ENCODE measurements at places on chromosomes 3 and 15. TPM values are rescaled to one million over a fixed set of nuclear protein-coding genes. Genes with fewer than 3 reads are reported as not detected.

The CHRM5 gene
- not detected for total RNA-seq

The LRRC49 gene
- 62.0 TPM for total RNA-seq

The LRRC3B gene
- total RNA-seq, result not detected

The TGM5 gene
- total RNA-seq, result not detected

The DZIP1L gene
- 6.6 TPM for total RNA-seq

The MUC20 gene
- 61.4 TPM for total RNA-seq

The FEZF2 gene
- not detected for total RNA-seq

The EPM2AIP1 gene
- total RNA-seq, result 6.2 TPM

The CCDC9B gene
- 13.6 TPM for total RNA-seq

The ISY1 gene
- total RNA-seq, result 27.7 TPM

The IL5RA gene
- total RNA-seq, result not detected

The VEPH1 gene
- 9.0 TPM for total RNA-seq

The TMEM44 gene
- 16.2 TPM for total RNA-seq

The TM4SF18 gene
- not detected for total RNA-seq

The MAP3K13 gene
- total RNA-seq, result 33.5 TPM

The P2RY12 gene
- not detected for total RNA-seq

The EFHB gene
- 0.33 TPM for total RNA-seq

The FRMD4B gene
- total RNA-seq, result 13.6 TPM

The CYP11A1 gene
- total RNA-seq, result 2.0 TPM

The PGBD4 gene
- 0.96 TPM for total RNA-seq

The HRG gene
- 0.13 TPM for total RNA-seq

The PPP1R14D gene
- not detected for total RNA-seq

The LEKR1 gene
- 2.3 TPM for total RNA-seq

The CADPS gene
- total RNA-seq, result 0.08 TPM

The CCR8 gene
- not detected for total RNA-seq

The RPN1 gene
- total RNA-seq, result 348 TPM

The TYRO3 gene
- 5.2 TPM for total RNA-seq

The KY gene
- 0.04 TPM for total RNA-seq

The PHLDB2 gene
- total RNA-seq, result 57.6 TPM

The MCTP2 gene
- total RNA-seq, result 6.3 TPM

The CLSTN2 gene
- 17.3 TPM for total RNA-seq

The BNC1 gene
- 25.4 TPM for total RNA-seq

The PIF1 gene
- 2.3 TPM for total RNA-seq

The CELF6 gene
- total RNA-seq, result 0.41 TPM

The CPA3 gene
- not detected for total RNA-seq
